ENCODE measurements at places on chromosomes 7 and 10.

- no peaks in the 10 kb centered on the region for H3K36me3 ChIP-seq
- no peak overlapping the region for H3K27ac ChIP-seq
- peaks cover 13% of the 10 kb centered on the region for H3K27me3 ChIP-seq
Measured at GRCh38 chr7:50580057-50580456, 14.9 kb upstream of the DDC start.

DNA sequence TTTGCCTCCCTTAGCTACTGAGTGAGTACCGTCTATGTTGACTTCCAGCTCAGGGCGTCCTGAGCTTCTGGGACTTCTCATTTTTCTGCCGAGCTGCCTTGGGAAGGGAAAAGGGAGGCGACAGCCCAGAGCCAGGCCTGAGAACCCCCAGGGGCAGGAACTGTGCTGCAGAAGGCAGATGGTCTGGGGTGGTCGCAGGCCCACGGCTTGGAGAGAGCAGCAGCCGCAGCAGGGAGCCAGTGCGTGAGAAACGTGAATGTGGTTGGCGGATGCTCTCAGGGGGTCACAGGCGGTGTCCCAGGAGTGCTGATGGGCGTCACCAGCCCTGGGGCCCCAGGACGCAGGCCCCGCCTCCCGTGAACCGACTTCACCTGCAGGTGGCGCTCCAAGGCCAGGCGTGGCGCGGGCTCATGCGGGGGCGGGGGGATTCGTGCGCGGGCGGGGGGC, 9.2 kb upstream of the PWWP2B start:
- no peaks in the 10 kb centered on the region for H3K36me3 ChIP-seq
- H3K4me3 ChIP-seq, result no peak overlapping the region
- peaks cover 16% of the 10 kb centered on the region for H3K4me1 ChIP-seq
- no peak overlapping the region for H3K27ac ChIP-seq
- H3K27me3 ChIP-seq, result no peaks in the 10 kb centered on the region

- H3K27me3 ChIP-seq, result peaks cover 12% of the 10 kb centered on the region
- no peaks in the 10 kb centered on the region for H3K4me1 ChIP-seq
- no peaks in the 10 kb centered on the region for H3K36me3 ChIP-seq
- H3K27ac ChIP-seq, result no peak overlapping the region
- no peak overlapping the region for H3K4me3 ChIP-seq
Measured at GRCh38 chr7:131883769-131884168, 327.3 kb upstream of the PODXL start.

GRCh38 chr10:98357194-98357822, 57.7 kb downstream of the PYROXD2 start:
- no peak overlapping the region for H3K4me3 ChIP-seq
- H3K36me3 ChIP-seq, result no peaks in the 10 kb centered on the region
- ATAC-seq, result no peak
- no peaks in the 10 kb centered on the region for H3K4me1 ChIP-seq
- peaks cover 22% of the 10 kb centered on the region for H3K27me3 ChIP-seq

DNA sequence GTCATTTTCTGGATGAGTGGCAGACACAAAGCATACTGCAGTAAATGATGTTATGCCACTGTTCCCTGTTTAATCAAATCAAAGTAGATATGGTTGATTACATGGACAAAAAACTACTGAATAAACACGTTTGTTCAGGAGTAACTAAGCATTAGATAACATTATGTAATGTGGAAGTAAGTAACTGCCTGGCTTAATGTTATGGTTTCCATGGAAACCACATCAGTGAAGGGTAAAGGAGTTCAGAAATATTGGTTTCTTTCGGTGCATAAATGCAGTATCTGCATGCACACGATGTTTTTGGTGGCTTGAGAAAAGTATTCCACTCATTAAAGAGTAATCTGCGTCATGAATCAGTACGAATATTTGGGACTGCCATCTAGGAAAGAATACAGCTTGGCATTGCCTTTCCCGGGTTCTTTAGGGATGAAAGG, 131.3 kb upstream of the PRKCQ start:
- H3K27me3 ChIP-seq, result peaks cover 21% of the 10 kb centered on the region
- no peaks in the 10 kb centered on the region for H3K36me3 ChIP-seq

GRCh38 chr7:89798599-89798996, 355.7 kb upstream of the STEAP1 start:
- H3K36me3 ChIP-seq, result no peaks in the 10 kb centered on the region
- no peaks in the 10 kb centered on the region for H3K27me3 ChIP-seq
- no peak overlapping the region for H3K4me3 ChIP-seq
- H3K27ac ChIP-seq, result no peak overlapping the region
- no peak for ATAC-seq

Data from gastroesophageal sphincter (tissue), 4 donors.